ENCODE measurements at places on chromosomes 6 and 20. TPM values are rescaled to one million over a fixed set of nuclear protein-coding genes. Genes with fewer than 3 reads are reported as not detected.

GRCh38 chr6:169967687-169968086 is 216.3 kb downstream of the ERMARD start:
- DNase-seq, result peak; percentile 1

- peak; percentile 12 for DNase-seq
Observed at GRCh38 chr6:17120019-17120418, 18.2 kb downstream of the STMND1 start.

WFDC2 gene
- not detected for total RNA-seq

- DNase-seq, result no peak
Observed at GRCh38 chr6:165231581-165232561, 77.5 kb downstream of the C6orf118 start.

- DNase-seq, result peak; percentile 89
Observed at GRCh38 chr6:3341467-3341866, 82.7 kb downstream of the PSMG4 start.

CDH26 gene
- 0.29 TPM for total RNA-seq

- DNase-seq, result no peak
Observed at GRCh38 chr6:35984701-35985100, 39.7 kb downstream of the SLC26A8 start.

GRCh38 chr20:53574819-53575218 is 18.8 kb downstream of the ZNF217 start:
- DNase-seq, result no peak

MAK gene
- not detected for total RNA-seq

DNA sequence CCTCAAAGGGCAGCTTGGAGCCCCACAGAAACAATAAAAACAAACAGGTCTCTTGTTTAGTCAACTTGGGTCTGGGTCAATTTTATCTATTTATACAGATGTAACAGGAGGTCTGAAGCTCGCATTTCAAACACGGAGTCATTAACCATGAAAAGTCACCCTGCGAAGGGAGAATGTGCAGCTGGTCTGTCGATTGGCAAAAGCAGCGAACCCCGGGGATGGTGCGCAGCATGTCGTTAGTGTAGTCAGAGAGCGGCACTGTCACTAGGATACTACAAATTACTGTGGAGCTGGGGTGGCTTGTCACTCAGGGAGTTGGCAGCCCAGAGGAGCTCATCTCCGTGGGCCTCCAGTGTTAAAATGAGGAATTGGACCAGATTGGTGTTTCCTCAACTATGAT is 190.4 kb upstream of the ARG1 start:
- DNase-seq, result no peak

DNA sequence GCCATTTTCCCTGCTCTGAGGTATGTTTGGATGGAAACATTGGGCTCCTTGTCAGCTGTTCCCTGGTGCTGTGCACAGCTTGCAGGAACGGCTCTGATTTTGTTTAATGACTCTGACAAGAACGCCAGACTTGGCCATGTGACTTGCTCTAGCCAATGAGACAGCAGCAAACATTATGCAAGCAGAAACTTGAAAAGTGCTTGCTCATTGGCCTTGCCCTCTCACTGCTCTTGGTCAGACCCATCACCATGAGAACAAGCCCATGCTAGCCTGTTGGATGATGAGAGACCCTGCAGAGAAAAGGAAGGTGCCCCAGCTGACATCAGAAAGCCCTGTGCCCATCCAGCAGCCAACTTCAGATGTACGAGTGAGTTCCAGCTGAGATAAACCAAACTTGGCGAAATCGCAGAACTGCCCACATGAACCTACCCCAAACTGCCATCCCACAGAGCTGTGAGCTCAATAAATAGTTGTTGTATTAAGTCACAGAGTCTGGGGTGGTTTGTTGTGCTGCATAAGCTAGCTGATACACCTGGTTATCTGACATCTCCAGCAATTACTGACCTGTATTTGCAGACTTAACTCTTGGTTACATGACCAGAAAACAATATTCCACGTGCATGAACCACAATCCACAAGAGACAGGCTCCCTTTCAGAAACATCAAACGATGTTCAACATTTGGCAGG is 96.9 kb downstream of the JPH2 start:
- DNase-seq, result peak; percentile 48

DNA sequence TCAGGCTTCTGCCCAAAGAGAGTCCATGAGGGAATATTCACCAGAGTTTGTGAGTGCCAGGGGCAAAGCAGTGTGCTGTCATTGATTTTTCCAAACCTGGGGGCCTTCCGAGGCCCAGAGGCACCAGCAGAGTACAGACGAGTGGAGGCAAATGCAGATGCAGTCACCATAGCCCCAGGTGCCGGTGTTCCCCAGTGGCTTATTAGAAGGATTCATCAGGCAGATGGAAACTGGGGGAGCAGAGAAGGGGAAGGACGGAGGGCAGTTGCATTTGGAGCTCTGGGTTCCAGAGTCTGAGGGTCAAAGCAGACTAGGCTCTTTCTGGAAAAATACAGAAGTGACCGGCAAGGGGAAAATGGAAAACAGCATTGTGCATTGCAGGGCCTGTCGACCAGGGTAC is 184.2 kb downstream of the ANKRD60 start:
- no peak for DNase-seq

FOXC1 gene
- total RNA-seq, result 7.0 TPM

- peak; percentile 78 for DNase-seq
Observed at GRCh38 chr6:157669747-157670216, 153.3 kb upstream of the SNX9 start.

GRCh38 chr6:150866991-150867501 is 1.5 kb downstream of the MTHFD1L start:
- no peak for DNase-seq

- no peak for DNase-seq
Observed at GRCh38 chr6:42509765-42510164, 54.1 kb upstream of the UBR2 start.

DNA sequence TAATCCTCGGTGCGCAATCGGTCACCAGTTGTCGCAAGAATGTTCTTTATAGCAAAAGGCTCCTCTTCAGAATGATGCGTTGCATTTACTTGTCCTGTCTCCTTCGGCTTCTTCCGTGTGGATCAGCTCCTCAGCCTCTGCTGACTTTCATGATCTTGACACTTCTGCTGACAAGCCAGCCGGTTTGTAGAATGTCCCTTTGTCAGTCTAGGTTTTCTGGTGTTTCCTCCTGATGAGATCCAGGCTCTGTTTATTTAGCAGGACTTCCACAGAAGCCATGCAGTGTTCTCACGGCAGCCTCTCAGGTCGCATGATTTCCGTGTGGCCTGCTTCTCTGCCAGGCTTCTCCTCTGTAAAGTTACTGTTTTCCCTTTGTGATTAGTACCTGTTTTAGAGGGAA is 66.9 kb downstream of the STX11 start:
- peak; percentile 23 for DNase-seq

GRCh38 chr20:11791316-11791715 is 126.4 kb upstream of the BTBD3 start:
- DNase-seq, result no peak

DNA sequence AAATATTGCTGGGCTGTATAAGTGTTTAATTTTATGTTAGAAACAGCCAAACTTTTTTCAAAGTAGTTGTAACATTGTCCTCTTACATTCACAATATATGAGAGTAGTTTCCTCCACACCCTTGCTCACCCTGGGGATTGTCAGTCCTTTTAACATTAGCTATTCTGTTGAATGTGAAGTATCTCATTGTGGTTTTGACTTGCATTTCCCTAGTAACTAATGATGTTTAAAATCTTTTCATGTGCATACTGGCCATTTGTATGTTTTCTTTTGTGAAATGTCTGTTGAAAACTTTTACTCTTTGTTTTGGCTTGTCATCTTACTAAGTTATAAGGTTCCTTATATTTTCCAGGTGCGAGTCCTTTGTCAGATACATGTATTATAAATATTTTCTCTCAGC is 32.9 kb downstream of the TRIM38 start:
- no peak for DNase-seq

FAM135A gene
- 14.0 TPM for total RNA-seq

DNA sequence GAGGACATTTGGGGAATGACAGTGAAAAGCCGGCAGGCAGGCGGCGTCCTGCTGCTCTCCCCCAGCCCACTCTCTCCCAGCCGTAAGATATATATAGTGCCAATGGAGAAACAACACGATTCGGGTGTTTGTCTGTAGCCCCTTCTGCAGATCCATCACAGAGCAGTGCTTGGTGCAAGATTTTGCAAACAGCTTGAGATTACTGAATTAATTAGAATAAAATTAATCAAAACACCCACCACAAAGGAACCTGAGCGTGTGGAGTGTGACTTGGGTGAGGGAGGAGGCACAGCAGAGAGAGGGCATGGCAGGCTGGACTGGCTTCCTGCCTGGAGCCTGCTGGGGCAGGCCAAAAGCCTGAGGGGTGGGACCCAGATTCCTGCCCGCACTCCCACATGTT is 28.8 kb upstream of the CCDC167 start:
- no peak for DNase-seq

GRCh38 chr6:111691345-111692225 is 85.9 kb upstream of the TRAF3IP2 start:
- no peak for DNase-seq
